Tracheal epithelial cell (primary cell): ENCODE measurements at places on chromosomes 3 and 15. TPM values are rescaled to one million over a fixed set of nuclear protein-coding genes. Genes with fewer than 3 reads are reported as not detected.

SPSB4 gene
- under 0.01 TPM in 1 of 2 replicates, not detected in the other for total RNA-seq

GP5 gene
- total RNA-seq = not detected in 2 replicates

SCAANT1 gene
- total RNA-seq = not detected in 2 replicates

EXD1 gene
- total RNA-seq = 0.21 and 0.72 TPM in 2 replicates

ZPLD1 gene
- 1.7 and 12.8 TPM in 2 replicates for total RNA-seq

TNFAIP8L3 gene
- total RNA-seq = 4.1 and 8.1 TPM in 2 replicates

ANKRD63 gene
- total RNA-seq = not detected in 2 replicates

CAND2 gene
- 2.2 and 3.6 TPM in 2 replicates for total RNA-seq

STRIT1 gene
- not detected in 2 replicates for total RNA-seq

CLSTN2 gene
- 0.43 and 1.9 TPM in 2 replicates for total RNA-seq

VWA5B2 gene
- not detected in 2 replicates for total RNA-seq

GOLGA8T gene
- total RNA-seq = not detected in 2 replicates

PTH1R gene
- total RNA-seq = 0.43 and 2.7 TPM in 2 replicates

SLC15A2 gene
- total RNA-seq = 0.96 and 6.2 TPM in 2 replicates

POLG gene
- total RNA-seq = 120 and 131 TPM in 2 replicates

SELENOS gene
- 73.3 and 97.4 TPM in 2 replicates for total RNA-seq

HCN4 gene
- under 0.01 TPM in 1 of 2 replicates, not detected in the other for total RNA-seq

ZDHHC19 gene
- not detected in 2 replicates for total RNA-seq

UPK1B gene
- total RNA-seq = 13.0 and 47.5 TPM in 2 replicates

COLQ gene
- under 0.01 TPM in 2 replicates for total RNA-seq

TRIM42 gene
- total RNA-seq = not detected in 2 replicates
